ENCODE measurements at places on chromosomes 7 and 10. TPM values are rescaled to one million over a fixed set of nuclear protein-coding genes. Genes with fewer than 3 reads are reported as not detected.

DNA sequence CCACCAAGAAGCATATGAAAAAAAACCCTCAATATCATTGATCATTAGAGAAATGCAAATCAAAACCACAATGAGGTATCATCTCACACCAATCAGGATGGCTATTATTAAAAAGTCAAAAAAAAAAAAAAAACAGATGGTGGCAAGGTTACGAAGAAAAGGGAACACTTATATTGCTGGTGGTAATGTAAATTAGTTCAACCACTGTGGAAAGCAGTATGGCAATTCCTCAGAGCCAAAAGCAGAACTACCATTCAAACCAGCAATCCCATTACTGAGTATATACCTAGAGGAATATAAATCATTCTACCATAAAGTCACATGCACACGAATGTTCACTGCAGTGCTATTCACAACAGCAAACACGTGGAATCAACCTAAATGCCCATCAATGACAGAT is 46.0 kb downstream of the CNOT4 start:
- no peak for DNase-seq

DNA sequence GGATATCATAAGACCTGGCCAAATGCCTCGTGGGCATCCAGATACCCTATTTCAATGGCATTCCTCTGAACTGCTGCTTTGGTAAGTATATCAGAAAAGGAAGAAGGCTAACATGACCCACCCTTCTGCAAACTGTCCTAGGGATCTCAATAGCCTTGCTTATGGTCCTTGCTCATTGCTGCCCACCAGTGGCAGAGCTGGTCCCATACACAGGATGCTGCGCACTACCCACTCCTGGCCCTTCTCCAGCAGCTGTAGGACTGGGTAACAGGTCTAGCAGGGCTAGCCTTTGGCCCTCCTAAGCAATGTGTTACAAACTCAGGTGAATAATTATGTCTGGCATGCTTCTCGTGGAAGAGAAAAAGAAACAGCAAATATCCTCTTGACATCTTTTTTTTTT is 72.5 kb downstream of the C10orf90 start:
- no peak for DNase-seq

DNA sequence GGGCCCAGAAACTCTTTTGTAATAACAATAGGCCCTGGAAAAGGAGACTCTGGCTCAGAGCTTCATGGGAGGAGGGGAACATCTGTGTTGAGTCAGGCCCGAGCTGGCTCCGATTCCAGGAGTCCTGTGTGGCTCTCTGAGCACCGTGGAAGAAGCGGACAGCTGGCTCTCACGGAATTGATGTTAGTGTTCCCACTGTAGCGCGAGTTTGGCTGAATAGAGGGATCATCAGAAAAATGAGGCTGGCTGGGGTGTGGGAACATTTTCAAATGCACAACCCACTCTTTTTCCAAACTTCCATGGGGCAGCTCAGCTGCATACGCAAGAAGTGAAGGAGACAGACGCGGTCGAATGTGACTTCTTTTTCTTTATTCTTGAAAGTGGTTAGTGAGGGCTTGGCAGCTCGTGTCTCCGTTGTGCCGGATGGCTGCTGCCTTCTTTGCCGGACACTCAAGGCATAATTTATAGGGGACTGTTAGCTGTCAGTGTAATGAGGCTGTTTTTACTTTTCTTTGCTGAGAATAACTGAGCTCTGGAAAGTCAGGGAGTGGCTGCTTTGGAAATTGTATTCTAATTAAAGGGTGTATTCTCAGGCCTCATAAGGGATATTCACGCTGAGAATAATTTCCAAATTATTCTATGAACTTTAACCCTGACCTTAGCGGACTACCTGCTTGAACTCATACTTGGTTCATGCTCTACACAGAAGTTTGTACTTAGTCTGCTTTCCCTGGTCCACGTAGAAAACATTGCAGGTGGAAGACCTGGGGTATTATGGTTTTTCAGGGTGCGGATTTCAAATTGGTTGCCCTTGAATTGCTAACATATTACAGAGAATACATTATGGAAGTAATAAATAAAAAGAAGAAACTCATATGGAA is 23.1 kb downstream of the MDFIC start:
- DNase-seq, result no peak

GRCh38 chr10:31947144-31947926 is 18.7 kb upstream of the ARHGAP12 start:
- no peak for DNase-seq

GRCh38 chr10:99540306-99540656 is 7.5 kb downstream of the NKX2-3 start:
- no peak for DNase-seq

DNA sequence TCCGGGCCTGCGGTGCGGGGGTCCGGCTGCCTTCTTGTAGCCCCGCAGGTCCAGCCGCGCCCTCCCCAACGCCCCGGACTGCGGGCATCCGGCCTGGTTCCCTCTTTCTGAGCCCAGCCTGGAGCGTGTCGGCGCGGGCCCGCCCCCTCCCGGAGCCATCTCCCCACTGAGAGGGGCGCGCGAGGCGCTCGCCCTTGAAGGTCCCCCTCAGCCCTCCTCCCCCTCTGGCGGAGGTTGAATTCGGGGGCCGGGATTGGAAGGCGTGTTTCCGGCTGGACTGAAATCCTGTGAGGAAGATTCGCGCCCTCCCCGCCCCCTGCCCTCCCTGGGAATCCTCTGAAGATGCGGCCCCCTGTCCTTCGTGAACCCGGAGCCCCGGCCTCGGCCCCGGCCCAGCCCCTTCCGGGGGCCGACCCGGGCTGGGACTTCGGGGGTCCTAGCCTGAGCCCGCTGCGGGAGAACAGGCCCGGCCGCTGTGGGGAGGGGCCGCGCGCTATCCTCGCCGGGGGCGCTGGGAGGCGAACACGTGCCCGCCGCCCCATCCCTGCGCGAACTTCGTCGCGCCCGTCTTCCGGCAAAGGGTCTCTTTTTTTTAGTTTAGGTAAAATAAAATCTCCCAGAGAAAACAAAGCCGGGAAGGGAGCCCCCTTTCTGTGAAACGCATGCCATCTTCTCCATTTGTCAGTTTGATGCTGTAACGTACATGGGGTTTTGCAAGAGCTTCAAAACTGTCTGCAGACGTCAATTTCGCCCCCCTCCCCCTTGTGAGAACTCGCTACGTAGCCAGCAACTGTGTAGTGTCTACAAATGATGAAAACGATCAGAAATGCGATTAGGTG is 636 bp downstream of the PDCD4 start:
- no peak for DNase-seq

DNA sequence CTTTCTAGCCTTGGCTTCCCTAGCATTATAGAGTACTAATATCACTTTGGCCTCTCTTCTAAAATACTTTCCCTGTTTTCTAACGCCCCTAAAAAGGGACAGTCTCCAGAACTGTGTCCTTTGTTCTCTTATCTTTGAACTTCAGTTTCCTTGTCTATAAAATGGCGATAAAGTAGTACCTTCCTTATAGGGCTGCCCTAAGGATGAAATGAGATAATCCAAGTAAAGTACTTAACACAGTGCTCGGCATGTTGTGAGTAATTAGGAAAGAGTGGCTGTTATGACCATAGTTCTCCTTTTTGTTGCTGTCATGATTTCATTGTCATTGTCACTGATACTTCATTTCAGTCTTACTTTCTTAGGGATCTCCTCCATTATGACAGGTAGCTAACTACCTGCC is 114.7 kb downstream of the EXOC4 start:
- no peak for DNase-seq

GRCh38 chr10:6128591-6129251 is 39.9 kb downstream of the RBM17 start:
- no peak for DNase-seq

GRCh38 chr10:126351021-126351420 is 37.3 kb downstream of the ADAM12 start:
- DNase-seq, result no peak

- DNase-seq, result no peak
These were observed 784 bp upstream of the SERPINE1 start for GRCh38 chr7:101125989-101126650.

- DNase-seq, result no peak
These were observed 1.1 kb upstream of the CSGALNACT2 start for GRCh38 chr10:43136995-43137716.

GRCh38 chr7:158824028-158824427 is 5.3 kb downstream of the ESYT2 start:
- DNase-seq, result no peak

DNA sequence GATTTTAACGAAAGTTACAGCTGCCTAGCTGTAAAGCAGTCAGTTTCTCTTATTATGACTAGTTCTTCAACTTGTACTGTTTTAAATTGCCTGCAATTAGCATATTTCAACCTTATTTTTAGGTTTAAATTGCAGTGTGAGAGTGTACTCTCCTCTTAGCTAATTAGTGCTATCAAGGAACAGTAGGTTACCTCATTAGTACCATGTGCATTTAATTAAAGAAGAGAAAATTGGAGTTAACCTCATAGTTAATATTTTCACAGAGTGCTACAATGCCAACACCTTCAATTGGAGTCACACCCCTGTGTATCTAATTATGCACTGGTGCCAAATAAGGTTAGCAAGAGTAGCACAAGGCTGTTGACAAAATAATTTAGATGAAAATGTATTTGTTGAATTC is 154.6 kb downstream of the FOXP2 start:
- no peak for DNase-seq

GRCh38 chr10:81662837-81663236 is 212.2 kb upstream of the NRG3 start:
- DNase-seq, result no peak

- no peak for DNase-seq
These were observed 296.5 kb downstream of the SORCS3 start for GRCh38 chr10:104937567-104937966.

DNA sequence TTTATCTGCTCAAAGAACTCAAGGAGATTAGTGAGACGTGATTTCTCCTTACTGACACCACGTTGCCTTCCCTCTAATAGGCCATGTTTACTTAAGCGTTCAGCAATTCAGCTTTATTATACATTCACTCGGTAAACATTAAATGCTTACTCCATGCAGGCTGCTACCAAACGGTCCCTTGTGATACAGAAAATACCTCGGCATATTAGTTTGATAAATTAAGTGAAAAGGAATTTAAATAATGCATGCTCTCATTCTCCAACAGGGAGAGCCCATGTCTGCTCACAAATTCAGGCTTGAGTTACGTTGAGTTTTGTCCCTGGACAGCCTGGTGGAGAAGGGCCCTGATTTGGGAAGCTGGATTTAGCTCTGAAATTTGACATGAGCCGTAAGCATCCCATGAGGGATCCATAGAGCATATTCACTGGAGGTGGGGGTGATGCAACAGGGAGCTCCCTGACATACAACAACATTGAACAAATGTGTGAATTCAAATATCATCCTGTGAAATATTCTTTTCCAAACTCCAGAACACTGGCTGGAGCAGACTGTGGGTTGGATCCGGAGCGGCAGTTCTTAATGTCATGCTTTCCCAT is 86.3 kb downstream of the TBXAS1 start:
- DNase-seq, result no peak

DNA sequence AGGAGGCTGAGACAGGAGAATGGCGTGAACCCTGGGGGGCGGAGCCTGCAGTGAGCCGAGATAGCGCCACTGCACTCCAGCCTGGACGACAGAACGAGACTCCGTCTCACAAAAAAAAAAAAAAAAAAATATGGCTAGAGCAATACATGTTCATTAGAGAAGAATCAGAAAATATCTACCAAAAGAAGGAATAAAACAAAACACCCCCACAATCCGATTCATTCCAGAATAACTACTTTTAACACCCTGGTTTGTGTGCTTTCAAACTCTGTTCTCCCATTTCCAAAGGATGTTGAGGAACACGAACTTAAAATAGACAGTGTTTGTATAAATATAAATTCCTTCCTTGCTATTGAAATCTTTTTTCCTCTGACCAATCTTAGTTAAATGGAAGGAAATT is 6.5 kb downstream of the PDSS1 start:
- DNase-seq, result no peak

DNA sequence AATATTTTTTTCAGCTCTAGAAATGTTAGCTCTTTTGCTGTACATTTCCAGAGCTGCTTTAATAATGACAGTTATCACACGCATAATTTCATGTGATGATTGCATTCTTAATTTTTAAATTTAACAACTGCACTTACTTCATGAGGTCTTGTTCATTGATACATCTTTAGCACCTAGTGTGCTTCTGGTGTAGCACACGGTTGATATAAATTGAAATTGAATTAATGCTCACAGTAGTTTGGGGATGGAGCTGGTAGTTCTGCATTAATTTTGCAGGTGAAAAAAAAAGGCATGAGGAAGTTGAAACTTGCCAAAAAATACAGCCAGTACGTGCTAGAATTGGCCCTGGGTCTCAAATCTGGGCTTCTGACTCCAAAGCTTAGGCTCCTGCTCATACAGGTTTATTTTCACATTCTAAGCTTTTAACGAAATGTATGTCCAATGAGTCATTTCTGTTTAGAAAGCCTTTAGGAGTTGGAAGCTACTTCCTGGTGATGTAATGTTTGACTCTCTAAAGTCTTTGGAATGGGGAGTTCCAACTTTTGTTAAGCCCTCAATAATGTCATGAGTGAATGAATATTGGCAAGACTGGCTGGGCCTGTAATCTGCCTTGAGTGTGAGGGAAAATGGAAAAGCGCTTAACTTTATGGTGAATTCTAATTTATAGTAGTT is 62.5 kb downstream of the DAGLB start:
- no peak for DNase-seq

DNA sequence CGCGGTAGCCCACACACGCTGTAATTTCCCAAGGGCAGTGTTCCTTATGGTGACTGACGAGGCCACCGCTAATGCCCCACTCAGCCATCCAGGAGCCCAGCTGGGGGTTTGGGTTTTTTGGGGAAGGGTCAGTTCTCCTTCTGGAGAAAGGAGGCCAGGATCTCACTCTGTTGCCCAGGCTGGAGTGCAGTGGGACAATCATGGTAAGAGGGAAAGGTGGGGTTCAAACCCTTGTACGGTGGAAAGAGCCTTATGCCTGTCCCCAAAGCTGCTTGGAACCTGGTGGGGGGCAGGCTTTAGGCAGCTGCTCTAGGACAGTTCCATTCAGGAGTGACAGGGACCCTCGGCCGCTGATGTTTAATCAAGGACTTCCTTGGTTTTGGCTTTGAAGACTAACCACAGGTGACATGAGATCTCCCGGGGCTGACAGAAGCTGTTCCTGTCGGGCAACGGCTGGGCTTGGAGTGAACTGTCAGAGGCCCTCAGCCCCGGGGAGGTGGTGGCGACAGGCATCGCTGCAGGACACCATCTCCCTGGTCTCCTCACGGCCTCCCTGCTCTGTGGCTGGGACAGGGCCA is 84.5 kb downstream of the CARD11 start:
- no peak for DNase-seq

GRCh38 chr10:22003177-22003963 is at the start of gene DNAJC1:
DNAJC1 (minus strand) TSS chr10:22003730; CDS start chr10:22003434, 296 bp downstream.
- DNase-seq, result peak; percentile 97

The STK31 gene
- 0.37 TPM for total RNA-seq

The ZNF804B gene
- not detected for total RNA-seq

The TAS2R39 gene
- not detected for total RNA-seq

The LSM8 gene
- total RNA-seq, result 37.7 TPM

The CYP26C1 gene
- not detected for total RNA-seq

The LRRTM3 gene
- not detected for total RNA-seq

The ANKRD30A gene
- 1.9 TPM for total RNA-seq

The BTRC gene
- total RNA-seq, result 14.0 TPM

The ADAM12 gene
- 13.2 TPM for total RNA-seq

The DDC gene
- total RNA-seq, result not detected

Measured in omental fat pad (tissue), 4 donors.